ENCODE measurements at places on chromosomes 3 and 15.

DNA sequence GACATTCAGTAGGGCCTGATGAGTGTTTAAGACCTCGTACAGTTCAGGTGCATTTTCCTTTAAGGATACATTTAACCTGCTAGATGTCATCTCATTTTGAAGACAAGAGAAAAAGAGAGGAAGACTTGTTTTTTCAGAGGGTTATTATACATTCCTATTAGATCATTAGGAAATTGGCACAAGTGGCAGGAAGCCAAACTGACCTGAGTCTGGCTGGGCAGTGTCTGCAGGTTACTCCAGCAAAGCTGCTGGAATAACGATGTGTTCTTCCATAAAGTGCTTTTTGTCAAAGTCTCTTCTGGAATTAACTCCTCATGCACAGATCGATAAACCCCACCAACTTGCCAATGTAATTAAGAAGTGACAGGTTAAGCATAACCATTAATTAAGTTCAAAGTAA, 396.4 kb upstream of the TPRG1 start:
- DNase-seq = no peak

DNA sequence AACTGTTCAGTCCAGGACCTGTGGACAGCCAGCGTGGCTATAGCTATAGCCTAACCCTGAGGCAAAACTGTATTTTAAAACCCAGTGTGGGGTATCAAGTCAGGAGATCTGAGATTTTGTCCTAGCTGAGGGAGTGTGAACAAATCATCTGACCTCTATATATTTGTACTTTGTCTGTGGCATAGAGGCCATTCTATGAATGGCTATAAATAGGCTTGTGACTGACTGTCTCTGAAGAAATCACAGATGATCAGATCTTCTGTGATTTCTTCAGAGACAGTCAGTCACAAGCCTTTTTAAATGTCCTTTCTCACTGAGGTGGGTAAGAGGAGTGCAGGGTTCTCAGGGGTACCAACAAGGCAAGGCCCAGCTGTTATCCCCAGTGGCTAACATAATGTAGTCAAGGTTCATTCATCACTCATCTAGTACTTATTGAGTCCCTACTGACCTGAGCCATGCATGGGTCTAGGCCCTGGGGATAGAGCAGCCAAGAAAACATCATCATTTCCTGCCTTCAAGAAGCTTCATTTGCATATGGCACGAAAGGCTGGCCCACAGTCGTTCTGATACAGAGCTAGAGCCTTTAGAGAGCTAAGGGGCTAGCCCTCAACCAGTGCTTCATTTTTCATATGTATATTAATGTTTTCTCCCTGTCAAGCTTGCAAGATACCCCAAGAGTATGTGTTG, 53.3 kb downstream of the TIPARP start:
- DNase-seq = peak; percentile 62

DNA sequence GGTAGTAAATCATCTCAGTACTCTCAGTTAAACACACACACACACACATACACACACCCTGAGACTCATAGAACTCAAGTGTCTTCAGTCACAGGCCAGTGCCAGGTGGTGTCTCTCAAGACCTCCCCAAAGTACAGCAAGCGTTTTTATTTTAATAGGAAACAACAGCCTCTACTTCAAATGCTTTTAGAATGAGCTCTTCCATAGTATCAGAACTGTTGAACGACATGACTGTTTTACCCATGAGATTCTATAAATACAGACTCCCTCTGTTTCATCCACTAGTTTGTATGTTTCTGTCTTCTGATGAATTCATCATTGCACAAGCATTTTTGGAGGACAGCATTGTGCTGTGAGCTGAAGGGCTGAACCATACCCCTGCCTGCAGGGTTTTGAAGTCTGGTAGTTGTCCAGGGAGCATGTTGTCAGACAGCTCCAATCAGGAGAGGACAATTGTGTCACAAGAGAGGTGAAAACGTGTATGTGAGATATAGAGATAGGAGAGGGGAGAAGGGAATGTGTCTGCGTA, 201.0 kb upstream of the BCL6 start:
- DNase-seq = peak; percentile 50

- peak; percentile 36 for DNase-seq
Measured at GRCh38 chr3:134847349-134847748, 52.3 kb downstream of the EPHB1 start.

GRCh38 chr3:69607466-69608305, 131.6 kb upstream of the MITF start:
- DNase-seq = no peak

DNA sequence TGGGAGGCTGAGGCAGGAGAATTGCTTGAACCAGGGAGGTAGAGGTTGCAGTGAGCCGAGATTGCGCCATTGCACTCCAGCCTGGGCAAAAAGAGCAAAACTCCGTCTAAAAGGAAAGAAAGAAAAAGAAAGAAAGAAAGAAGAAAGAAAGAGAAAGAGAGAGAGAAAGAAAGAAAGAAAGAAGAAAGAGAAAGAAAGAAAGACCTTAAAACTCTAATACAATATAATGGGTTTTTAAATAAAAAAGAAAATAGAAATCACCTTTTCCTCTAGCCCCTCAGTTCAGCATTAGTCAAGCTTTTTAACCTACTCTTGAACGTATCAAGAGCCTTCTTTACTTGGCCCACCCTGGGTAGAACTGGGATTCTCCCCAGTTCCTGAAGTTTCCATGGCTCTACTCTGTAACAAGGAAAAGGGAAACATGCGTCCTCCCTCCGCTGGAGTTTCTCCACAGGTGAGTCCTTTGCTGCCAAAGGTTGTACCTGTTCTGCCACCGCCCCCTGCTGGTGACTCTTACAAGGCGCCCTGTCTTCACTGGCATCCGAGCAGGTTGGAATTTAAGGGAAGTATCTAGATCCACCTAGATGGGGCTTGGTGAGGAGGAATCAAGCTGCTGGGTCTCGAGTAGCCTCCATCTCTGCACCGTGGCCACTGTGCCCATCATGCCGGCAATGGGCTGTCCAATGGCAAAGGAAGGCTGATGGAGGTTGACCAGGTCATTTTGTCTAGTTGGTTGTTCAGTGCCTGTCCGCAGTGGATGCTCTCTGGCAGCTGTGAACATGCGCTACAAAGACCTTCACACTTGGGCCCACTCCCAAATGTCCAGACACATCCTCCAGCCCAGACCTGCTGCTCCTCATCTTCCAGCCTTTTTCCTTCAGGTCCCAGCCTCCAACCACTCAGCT, 20.6 kb upstream of the EPHB3 start:
- DNase-seq = peak; percentile 92

GRCh38 chr3:28859897-28860296, 421.0 kb upstream of the RBMS3 start:
- DNase-seq = no peak

DNA sequence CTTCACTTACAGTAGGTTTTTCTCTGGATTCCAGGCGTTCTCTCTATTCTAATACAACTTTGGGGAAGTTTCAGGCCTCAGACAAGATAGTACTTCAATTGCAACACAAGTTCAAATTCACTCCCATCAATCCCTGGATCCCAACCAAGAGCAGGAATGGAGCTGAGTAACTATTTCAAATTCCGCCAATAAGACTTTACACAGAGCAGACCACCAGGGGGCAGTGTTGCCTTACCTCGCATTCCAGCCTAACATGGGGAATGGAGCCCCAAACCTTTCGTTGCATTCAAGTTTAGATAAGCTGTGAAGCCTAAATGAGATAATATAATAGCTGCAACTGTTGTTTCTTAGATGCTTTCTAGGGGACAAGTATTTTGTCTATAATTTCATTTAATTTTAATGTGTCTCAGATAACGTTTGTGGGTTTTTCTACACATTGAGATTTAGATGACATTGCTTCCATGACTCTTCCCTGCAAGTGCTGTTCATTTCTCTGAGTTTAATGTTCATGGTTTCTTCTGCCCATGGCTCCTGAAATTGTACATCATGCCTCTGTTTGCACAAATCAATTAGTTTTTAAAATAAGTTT, 186.7 kb downstream of the NSUN3 start:
- peak; percentile 70 for DNase-seq

DNA sequence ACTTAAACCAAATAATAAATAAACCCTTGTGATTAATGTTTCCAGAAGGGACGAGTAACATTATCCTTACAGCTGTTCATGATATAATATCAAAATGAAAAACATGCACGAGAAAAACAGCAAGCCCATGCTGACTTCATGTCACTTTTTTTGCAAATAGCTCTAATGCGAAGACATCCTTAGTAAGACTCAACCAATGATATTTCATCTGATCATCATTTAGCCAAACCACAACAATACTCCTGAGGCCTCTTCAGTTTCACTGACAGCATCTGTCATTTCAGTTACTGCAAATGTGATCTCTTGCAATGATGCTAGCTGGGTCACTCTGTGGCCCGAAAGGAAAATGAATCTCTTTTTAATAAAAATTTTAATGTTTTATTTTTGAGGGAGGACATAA, 74.0 kb downstream of the POLR2M start:
- no peak for DNase-seq

GRCh38 chr3:11136830-11137626, 17.3 kb upstream of the HRH1 start:
- DNase-seq = no peak

DNA sequence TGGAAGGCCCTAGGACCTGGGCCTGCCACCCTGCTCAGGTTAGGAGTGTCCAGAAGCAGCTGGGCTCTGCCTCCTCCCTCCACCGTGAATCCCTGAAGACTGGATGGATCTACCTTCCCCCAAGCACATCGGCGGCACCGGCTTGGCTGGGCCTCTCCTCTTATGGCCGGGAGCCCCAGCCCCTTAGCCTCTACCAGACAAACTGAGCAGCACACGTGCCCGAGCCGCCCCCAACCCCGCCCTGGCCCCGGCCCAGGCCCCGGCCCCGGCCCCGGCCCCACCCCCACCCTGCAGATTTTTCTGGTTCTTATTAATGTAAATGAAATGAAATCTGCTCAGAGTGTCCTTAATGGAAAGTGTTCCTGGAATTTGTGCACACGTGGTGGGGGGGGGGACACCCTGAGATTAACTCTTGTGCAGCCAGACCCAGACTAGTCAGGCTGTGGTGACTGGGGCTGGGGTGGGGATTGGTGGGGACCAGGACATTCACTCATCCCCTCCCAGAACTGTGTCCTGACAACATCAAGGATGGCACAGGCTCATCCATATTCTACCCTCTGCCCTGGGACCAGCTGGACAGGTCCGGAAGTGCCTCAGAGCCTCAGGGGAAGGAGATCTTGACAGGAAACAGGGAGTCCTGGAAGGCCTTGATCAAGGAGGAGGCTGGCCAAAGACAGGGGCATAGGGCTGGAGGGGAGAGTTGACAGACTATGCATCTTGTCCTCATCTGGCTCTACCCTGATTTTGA, 30.9 kb upstream of the SEMA3F start:
- DNase-seq = peak; percentile 10

- DNase-seq = no peak
Measured at GRCh38 chr15:83732196-83732595, 78.3 kb downstream of the ADAMTSL3 start.

- DNase-seq = no peak
Measured at GRCh38 chr15:63968122-63968524, 78.2 kb downstream of the DAPK2 start.

GRCh38 chr3:186843039-186843432, 526 bp downstream of the ADIPOQ start:
- DNase-seq = peak; percentile 11

DNA sequence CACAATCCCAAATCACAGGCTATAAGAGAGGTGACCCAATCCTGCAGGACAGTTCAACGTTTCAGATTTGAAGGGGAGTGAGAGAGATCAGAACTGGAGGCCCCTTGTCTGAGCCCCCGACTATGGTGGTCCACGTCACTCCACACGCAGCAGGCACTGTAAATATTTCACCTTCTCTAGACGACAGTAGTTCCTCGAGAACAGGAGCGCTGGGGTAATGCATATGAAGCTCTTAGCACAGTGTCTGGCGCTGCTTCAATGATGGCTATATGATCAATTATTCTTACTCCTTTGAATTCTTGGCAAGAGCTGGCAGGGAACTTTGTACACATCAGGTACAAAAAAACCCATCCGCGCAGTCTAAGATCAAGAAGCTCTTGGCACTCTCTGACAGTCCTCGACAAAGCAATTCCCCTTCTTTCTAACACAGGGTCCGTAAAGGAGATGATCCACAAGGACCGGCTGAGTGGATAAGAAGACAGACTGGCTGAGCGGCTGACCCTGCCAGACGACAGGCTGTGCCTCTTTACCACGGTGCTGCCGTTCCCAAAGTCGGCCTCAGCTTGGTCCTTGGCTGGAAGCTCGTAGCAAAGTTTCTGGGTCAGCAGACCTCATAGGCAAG, 522 bp upstream of the NRROS start:
- DNase-seq = peak; percentile 64

DNA sequence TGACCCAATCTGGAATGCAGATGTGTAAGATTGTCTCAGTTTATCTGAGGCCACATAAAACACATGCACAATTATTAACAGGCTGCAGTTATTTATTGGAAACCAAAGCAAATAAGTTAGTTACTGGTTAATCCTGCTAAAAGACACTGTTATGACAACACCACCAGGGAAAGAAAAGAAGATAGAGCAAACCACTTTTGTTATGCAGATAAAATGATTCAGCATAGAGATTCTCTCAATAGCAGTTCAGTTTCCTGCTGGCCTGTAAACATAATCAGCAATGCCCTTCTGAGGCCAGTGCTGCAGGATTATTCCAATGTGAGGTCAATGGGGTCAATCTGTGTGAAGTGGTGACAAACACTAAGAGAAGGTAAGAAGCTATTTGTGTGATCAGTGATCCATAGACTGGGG, 244.4 kb downstream of the ZBTB20 start:
- DNase-seq = peak; percentile 88

DNA sequence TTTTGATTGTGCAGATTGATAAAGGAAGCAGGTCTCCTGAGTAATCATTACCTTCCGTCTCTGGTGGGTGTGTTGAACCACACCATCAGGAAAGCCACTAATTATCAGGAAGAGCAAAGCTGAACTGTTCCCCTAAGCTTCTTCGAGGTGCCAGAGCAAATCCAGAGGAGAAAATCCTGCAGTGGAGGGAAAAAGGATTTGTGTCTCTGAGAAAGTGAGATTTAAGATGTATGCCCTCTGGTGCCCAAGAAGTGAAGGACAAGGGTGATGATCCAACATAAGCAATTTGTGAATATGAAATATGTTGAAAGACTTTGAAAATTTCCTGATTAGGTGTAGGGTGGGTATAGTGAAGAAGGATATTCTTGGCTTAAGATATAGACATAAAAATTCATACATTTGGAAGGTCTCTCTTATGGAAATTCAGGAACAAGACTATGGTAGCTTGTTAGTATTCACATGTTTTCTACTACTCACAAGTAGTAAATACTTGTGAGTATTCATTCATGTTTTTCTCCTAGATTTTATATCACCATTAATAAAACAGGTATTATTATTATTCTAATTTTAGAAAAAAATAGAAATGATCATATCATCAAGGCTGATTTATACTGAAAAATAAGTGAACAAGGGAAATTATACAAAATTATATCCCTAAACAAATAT, 34.8 kb downstream of the COMMD2 start:
- DNase-seq = peak; percentile 74

DNA sequence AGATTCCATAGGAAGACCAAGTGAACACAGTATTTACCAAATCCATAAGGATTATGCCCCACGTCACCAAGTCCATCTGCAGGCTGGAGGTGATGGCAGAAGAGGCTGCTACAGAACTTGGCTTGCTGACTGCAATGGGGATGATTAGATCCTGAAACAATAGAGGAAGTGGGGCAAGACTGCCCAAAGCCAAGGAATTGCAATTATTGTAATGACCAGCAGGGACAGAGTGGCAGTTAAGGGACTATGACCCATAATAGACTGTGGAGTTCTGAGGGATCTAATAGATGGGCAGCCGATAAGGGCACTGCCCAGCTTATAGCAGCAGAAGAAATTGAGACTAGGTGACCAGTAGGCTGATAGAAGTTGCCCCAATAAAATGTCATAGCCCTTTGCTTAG, 108.4 kb downstream of the MINAR1 start:
- DNase-seq = peak; percentile 26

All from DMS53 (cell line).